Omental fat pad (tissue), 4 donors: ENCODE measurements at places on chromosomes 6 and 20.

DNA sequence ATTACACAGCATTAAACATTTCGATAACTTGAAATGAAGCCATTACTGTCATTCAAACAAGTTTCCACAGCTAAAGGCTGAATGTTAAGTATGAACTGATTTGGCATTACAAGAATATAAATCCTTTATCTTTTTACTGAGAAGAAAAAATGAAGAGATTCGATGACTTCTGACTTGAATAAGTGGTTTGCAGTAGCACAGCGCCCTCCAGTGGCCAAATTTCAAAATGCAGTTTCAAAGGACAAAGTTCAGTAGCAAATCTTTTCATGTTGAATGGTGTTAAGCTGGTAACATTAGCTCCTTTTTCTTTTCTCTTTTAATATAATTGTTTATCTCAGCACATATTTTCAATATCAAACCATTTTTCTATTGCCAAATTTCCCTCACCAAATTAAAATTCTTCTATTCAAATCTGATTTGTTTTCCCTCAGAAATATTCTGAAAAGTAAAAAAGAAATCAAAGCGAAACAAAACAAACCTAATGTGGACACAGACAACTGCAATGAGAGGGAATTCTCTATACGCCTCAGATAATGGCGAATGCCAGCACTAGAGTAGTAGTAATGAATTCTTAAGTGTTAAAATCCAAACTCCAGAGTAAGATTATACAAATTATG, 145.7 kb downstream of the BTBD9 start:
- peak; percentile 98 for DNase-seq

DNA sequence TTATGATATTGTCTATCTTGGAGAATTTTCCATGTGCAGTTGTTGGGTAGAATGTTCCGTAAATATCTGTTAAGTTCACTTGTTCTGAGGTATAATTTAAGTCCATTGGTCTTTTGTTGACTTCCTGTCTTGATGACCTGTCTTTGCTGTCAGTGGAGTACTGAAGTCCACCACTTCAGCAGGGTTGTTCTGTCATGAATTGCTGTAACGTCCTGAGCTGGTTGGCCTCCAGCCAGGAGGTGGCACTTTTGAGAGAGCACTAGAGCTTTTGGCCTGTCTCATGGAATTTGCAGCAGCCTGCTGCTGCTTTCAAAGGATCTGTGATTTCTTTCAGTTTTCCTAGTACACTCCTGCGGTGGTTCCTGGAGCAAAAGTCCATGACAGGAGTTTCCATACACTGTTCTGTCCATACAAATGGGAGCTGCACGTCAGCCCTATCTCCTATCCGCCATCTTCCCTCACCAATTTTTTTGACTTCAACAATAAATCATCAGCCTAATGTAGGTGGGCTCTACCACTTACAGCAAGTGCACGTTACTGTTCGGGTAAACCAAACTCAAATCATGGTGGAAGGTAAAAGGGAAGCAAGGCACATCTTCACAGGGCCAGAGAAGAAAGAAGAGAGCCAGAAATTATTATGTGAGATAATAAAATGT, 46.9 kb upstream of the TRERF1 start:
- DNase-seq: no peak

GRCh38 chr6:25017932-25018567, 82.3 kb upstream of the RIPOR2 start:
- no peak for DNase-seq

DNA sequence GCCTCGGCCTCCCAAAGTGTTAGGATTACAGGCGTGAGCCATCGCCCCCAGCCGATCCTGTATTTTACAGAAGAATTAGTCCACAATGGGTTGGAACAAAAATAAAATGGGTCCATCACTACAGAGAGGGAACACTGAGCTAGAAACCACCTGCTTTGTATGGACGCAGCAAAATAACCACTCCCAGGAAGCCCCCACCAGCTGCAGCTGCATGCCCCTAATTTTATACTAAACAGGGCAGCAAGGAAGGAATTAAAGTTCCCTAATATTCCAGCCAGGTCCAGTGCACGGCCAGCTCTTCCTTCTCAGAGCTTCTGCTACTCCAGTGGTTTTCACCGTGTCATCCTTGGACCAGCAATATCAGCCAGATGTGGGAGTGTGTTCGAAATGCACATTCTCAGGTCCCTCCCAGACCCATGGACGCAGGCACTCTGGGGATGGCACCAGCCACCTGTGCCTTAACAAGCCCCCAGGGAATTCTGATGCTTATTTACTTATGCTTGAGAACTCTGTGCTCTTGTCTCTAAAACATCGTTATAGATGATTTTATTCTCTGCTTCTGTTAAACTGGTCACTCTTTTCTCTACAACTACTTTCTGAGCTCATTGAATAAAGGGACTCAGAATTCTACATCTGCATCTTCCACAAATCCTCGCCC, 189.5 kb upstream of the SLC24A3 start:
- no peak for DNase-seq

DNA sequence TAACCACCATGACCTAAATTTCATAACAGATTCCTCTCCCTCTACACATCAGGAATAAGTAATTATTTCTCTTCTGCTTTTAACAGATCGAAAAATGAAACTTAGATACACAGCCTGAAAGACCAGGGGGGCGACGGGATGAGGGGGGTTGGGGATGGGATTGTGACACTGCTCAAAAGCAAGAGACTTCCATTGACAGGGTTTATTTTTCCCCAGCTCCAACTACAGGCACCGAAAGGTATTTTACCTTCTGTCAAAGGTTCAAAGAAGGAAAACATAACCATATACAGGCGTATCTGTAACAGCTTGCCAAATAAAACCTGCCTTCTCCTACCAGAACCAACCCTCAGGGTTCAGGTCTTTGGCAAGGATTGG, 1.3 kb downstream of the EPHA7 start:
- no peak for DNase-seq

DNA sequence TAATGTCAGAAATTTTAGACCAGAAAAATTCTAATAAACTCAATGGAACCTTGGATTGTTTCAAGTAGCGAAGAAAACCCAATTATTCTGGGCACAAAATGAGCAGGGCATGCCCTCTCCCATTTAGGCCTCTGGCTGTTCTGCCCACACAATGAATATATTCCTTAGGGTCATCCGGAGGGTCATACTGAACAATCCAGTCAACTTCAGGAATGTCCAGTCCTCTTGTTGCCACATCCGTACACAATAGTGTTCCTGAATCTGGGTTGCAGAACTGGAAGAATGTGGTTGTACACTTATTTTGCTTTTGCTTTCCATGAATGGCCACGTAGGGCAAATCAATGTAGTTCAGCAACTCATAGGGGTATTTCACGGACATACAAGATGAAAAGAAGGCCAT, 23.4 kb upstream of the RNF144B start:
- no peak for DNase-seq

- DNase-seq: no peak
Measured at GRCh38 chr20:32648761-32649650, 24.7 kb downstream of the C20orf203 start.

- DNase-seq: no peak
Measured at GRCh38 chr20:61502433-61502832, 250.4 kb downstream of the CDH4 start.

DNA sequence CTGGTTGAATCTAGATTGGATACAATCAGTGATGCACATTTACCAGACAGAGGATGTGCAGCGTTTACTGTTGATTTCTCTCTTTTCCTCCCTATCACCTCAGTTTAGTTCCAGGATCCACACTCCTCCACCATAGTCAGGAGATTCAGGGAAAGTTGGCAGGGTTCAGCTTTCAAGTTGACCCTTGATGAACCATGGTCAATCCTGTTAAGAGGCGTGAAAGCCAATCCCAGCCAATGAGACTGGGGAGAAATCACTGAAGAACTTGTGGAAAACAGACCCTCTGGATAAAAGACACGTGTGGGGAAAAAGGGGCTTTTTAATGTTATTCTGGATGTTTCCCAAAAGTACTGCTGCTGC, 19.2 kb upstream of the SCP2D1 start:
- DNase-seq: no peak

DNA sequence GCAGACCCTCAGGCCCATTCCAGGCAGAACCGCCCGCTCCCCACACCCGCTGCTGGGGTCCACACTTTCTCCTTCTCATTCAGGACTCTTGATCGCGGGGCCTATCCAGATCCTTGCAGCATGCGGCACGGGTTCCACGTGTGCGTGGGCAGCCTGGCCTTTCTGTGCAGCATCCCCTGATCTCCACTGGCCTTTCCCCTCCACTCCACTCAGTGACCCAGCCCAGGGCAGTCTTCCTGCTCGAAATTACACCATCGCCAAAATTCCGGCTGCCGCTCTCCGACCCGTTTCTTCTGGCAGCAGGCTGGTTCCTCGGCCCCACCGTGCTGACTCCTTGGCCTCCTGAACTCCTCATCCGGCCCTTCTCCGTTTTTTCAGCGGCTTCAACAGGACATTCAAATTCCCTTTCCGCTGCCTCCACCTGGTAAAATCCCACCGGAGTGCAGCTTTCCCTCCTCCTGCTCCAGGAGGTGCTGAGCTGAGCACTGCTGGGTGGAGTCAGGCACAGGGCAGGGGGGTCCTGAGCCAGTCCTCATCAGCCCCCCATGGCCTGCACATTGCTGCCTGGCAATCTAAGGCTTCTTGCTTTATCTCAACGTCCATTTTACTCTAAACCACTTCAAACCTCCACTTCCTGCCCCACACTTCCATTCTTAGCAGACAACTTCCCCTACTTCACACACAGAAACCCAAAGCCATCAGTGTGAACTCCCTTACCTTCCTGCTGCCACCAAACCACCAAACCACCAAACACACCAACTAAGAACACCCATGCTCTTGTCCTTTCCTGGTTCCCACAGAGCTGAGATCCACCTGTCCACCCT, 9.0 kb downstream of the SFT2D1 start:
- no peak for DNase-seq

DNA sequence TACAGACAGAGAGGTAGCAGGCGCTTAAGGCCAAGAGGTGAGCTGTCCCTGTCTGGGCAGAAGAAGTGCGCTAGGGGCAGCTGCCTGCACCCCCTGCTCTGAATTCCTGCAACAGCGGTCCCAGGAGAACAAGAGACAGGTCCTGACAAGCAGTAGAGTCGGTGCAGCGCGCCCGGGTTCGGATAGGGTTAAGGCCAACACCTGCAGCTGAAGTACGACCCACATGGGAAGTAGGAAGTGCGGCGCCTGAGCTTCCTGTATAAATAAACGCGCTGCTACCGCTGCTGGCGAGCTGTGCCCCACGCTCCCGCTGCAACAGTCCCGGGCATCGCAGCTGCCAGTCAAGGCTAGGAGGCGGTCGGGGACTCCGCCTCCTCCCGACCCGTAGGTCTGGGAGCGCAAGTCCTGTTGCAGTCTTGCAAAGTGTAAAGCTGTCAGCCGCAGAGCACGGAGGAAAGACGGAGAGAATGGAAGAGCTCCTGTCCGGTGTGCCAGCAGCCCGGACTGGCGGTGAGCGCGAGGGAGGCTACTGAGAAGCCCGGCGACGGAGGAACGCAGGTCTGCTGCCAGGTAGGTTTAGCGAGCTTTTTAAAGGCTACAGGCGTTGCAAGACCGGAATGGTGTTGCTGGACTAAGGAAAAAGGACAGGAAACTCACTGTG, at the start of gene RNF144B:
Gene RNF144B, plus strand, starts transcription at position 290 of the 661 bp plus-strand sequence. CDS start 12,185 bp downstream, outside the sequence.
- peak; percentile 37 for DNase-seq

- DNase-seq: no peak
Measured at GRCh38 chr6:5518936-5519491, 257.7 kb downstream of the FARS2 start.

DNA sequence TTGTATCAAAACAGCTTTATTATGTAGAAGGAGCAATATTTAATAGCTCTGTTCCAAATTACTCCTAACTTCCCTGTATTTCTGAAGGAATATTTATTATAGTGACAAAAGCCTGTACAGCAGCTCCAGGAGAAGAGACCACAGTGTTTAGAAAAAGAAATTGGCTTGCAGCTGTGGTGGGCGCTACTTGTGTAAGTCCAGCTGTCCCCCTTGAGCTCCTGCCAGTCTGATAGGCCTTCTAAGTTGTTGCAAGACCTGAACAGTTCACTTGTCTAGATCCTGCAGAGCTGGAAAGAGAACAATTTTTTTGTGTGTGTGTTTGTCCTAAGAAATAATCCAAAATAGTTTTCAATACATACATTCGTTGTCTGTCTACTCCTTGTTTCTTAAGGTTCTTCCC, 86.6 kb downstream of the JARID2 start:
- no peak for DNase-seq

- no peak for DNase-seq
Measured at GRCh38 chr20:57434390-57434700, 43.1 kb downstream of the RBM38 start.

GRCh38 chr6:2158596-2159271, 86.7 kb downstream of the GMDS start:
- DNase-seq: no peak

- no peak for DNase-seq
Measured at GRCh38 chr6:50974319-50974718, 155.6 kb downstream of the TFAP2B start.

- DNase-seq: no peak
Measured at GRCh38 chr6:135692426-135692825, 159.1 kb upstream of the PDE7B start.

- DNase-seq: no peak
Measured at GRCh38 chr20:62819494-62820174, 2.8 kb downstream of the COL9A3 start.

DNA sequence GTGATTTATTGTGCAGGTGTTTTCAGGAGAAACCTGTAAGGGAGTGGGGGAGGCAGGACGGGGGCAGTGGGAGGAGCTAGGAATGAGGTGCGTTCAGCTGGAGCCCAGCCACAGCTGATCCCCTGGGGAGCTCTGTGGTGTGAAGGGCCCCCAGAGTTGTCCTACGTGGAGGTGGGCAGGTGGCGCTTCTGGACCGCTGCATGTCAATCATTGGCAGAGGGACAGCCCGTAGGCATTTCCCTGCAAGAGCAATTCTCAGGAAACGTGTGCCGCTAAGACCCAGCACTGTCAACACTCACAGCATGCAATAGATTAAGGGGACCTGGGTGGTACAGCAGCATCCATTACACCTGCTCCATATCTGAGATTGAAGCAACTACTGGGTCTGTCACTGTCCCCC, 88.0 kb downstream of the PRND start:
- DNase-seq: no peak

GRCh38 chr6:36717871-36718540, 20.4 kb downstream of the RAB44 start:
- no peak for DNase-seq

DNA sequence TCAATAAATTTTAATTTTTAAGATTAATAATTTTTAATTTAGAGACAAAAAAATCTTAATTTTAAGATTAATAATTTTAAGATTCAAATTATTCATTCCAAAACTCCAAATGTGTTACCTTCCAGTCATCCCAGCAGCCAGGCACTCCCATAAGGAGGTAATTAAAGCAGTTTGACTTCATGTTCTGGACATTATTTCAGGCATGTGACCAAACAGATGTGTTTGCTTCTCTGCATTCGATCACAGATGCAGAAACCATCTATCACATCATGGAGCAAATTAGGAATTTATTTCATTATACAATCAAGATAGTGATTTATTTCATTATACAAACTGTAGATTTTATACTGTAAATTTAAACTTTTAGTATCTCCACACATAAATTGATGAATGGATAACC, 150.3 kb downstream of the AKAP7 start:
- DNase-seq: no peak

GRCh38 chr6:143037470-143037869, 23.2 kb upstream of the AIG1 start:
- no peak for DNase-seq
